Stimulated activated CD8-positive, alpha-beta memory T cell treated with anti-CD3 and anti-CD28 coated beads, Interleukin-4, amount 100 ng/mL, for 4 hours (primary cell): ENCODE measurements at places on chromosomes 12 and 14.

- no peak for DNase-seq
Observed at GRCh38 chr12:122096591-122097149, 18.1 kb downstream of the MLXIP start.

DNA sequence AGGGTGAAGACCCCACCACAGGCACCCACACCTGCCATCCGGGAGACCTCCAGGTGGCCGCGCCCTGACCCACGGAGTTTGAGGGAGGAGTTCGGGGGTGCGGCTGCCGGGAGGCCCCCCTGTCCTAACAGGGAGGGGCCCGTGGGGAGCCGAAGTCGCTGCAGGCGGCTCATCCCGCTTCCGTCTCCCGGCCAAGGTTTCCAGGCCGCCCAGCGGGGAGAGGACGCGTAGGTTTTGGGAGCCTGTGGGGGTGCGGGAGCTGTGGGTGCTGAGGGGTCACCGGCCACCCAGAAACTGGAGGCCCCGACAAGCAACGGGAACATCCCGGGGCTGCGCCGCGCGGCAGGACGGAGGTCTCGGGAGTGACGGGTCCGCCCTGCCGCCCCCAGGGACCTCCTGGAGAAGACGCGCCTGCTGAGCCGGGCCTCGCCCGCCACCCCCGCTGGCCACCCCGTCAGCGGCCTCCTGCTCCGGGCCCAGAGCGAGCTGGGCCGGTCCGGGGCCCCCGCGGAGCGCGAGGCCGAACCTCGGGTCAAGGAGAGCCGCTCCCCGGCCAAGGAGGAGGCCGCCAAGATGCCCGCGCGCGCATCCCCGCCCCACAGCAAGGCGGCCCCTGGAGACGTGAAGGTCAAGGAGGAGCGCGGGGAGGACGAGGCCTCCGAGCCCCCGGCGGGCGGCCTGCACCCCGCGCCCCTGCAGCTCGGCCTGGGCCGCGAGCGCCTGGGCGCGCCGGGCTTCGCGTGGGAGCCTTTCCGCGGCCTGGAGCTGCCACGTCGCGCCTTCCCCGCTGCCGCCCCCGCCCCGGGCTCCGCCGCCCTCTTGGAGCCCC is 27.6 kb downstream of the LRCOL1 start:
- DNase-seq: no peak

DNA sequence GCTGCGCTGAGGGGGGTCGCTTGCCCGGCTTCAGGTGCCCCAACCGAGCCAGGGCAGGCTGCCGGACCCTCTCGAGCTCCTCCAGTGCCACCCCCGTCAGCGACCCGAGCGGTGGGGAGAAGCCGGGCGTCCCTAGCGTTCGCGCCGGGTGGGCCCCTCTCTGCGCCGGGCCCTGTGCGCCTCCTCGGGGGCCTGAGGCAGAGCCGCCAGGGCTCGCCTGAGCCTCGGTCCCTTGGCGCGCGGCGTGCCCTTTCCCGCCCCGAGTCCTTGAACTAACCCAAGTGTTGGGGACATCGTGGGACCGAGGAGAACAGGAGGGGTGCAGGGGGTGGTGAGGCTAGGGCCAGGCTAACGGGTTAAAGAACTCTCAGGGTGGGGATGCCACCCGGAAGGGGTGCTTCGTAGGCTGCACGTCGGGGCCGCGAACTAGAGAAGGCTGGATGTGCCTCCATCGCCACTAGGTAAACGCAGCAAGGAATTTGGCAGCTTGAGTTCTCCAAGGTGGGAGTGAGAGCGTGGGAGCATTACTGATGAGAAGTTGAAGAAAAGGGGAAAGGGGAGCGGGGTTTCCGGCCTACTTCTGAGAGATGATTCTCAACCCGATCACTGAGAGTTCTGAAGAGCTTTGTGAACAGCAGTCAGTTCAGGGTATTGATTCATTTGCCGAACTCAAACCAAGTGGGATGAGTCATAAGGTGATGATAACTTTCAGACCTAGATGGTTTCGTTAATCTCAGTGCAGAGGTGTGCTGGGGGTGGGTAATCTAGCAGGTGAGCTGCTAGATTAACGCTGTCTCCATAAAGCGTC is 618 bp downstream of the RNF34 start:
- peak; percentile 19 for DNase-seq

- no peak for DNase-seq
Observed at GRCh38 chr14:70822530-70823185, 13.3 kb upstream of the MAP3K9 start.
